ENCODE measurements at places on chromosomes 11 and 22.

GRCh38 chr22:50600967-50601668 lies 525 bp downstream of the MAPK8IP2 start:
- DNase-seq: peak; percentile 42

DNA sequence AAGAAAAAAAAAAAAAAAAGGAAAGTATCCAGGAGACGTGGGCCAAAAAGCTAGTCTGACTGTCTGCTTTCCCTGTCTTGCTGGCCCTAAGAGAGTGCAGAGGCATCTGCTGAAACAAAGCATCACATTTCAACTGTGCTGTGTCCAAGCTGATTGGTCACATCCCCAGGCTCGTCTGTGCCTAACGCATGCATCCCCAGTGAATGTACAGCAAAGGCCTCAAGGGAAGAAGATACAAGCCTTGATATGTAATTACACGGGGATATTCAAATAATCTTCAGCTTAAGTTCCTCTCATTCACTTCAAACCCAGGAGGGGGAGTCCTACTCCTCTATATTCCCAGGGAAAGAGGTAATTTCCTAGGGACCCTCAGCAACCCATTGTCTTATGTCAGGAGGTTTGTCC lies 5.4 kb upstream of the SORL1 start:
- peak; percentile 33 for DNase-seq

DNA sequence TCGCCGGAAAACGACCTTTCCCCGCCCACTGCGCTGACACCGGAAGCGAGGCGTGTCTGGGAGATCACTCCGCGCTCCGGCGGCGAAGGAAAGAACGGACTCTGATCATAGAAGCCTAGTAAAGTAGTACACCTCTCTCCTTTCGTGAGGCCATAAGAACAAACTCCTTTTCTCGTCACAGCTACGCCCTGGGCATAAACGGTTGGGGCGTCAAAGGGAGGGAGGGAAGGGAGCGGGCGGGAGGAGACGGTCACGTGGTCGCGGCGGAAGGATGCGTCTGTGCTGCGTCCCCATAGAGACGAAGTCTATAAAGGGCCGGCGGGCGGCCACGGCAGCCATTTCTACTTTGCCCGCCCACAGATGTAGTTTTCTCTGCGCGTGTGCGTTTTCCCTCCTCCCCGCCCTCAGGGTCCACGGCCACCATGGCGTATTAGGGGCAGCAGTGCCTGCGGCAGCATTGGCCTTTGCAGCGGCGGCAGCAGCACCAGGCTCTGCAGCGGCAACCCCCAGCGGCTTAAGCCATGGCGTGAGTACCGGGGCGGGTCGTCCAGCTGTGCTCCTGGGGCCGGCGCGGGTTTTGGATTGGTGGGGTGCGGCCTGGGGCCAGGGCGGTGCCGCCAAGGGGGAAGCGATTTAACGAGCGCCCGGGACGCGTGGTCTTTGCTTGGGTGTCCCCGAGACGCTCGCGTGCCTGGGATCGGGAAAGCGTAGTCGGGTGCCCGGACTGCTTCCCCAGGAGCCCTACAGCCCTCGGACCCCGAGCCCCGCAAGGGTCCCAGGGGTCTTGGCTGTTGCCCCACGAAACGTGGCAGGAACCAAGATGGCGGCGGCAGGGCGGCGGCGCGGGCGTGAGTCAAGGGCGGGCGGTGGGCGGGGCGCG lies at the start of gene ATF4:
ATF4 (plus strand) TSS at position 337 of the 880 bp plus-strand sequence. CDS start 884 bp downstream, outside the sequence.
- DNase-seq: peak; percentile 89

- DNase-seq: no peak
Observed at GRCh38 chr22:37320726-37321677, 38.7 kb downstream of the CYTH4 start.

GRCh38 chr11:133961890-133962289 lies 5.1 kb upstream of the IGSF9B start:
- DNase-seq: no peak

DNA sequence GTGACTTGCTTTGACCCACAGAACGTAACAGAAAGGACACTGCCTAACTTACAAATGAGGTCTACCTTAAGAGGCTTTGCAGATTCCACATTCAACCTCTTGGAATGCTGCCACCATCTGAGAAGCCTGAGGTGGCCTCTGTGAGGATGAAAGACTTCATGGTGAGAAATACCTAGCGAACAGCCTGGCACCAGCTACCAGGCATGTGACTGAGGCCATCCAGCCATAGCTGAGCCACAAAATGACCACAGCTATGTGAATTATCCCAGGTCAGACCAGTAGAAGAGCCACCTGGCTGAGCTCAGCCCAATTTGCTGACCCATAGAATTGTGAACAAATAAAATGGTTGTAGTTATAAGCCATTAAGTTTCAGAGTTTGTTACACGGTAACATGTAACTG lies 37.5 kb downstream of the PPARA start:
- DNase-seq: no peak

DNA sequence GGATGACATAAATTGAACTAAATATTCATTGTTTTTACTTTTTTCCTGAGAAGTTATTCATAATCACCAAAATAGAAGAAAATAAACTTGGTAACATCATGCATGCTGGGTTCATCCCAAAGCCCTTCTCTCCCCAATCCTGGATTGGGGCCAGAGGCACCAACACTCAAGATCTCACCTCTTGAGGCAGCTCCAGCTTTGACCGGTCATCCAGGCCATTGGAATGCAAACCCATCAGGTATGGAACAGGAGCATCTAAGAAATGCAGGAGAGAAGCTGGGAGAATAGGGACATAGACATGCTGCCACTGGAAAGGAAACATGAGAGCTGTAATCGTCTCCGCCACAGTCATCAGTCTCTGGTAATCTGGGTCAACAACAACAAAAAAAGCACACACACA lies 71.8 kb downstream of the DENND5A start:
- no peak for DNase-seq

- DNase-seq: no peak
Observed at GRCh38 chr11:91700854-91701253, 523.8 kb upstream of the FAT3 start.

- no peak for DNase-seq
Observed at GRCh38 chr22:50180727-50181521, 4.8 kb upstream of the TRABD start.

DNA sequence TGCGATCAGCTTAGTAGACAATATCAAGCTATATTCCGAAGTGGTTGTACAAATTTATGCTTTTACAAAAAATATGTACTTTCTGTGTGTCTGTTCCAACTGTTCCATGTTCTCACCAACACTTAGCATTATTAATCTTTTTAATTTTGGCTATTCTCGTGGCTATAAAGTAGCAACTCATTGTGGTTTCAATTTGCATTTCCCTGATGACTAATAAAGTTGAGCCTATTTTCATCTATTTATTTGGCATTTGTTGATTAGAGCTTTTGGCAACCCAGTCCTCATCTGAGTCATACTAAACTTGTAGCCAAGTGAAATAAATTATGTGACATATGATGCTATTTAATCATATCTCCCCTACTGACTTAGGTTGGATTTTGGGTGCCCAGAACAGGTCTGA lies 115.9 kb downstream of the FBXO7 start:
- DNase-seq: no peak

- DNase-seq: peak; percentile 17
Observed at GRCh38 chr11:79236541-79236971, 204.3 kb downstream of the TENM4 start.

- peak; percentile 87 for DNase-seq
Observed at GRCh38 chr11:47152953-47153950, 23.4 kb downstream of the ARFGAP2 start.

DNA sequence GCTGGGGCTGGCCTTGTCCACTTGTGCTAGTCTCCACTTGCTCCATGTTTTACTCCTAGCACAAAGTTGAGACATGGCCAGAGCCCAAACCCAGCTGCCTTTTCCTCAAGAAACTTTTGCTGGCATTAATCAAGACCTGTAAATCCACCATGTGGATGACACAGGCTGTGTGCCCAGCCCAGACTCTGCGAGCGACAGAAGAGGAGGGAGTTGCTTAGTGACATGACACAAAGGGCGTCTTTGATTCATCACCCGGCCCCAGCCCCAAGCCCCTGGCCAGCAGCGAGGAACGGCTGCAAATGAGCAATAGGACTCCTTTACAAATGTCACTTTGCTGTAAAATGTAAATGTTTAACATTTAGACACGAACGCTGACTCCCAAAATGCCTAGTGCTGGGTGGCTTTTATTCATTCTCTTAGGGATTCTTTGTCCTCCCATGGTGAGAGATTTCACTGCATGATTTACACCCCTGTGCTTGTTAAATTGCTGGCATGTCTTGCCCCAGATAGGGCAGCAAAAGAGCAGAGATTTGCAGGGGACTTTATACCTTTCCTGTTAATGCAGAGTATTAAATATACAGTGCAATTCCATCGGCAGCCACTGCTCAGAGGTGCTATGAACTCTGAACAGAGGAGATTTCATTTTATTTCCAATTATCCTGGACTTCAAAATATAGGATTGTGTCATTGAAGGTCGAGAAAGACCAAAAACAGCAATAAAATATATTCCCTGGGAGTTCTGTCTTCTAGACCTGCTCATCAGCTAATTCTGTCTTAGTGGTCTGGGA lies 263.6 kb upstream of the NCAM1 start:
- peak; percentile 54 for DNase-seq

GRCh38 chr22:37177221-37177620 lies 10.8 kb downstream of the C1QTNF6 start:
- DNase-seq: no peak

DNA sequence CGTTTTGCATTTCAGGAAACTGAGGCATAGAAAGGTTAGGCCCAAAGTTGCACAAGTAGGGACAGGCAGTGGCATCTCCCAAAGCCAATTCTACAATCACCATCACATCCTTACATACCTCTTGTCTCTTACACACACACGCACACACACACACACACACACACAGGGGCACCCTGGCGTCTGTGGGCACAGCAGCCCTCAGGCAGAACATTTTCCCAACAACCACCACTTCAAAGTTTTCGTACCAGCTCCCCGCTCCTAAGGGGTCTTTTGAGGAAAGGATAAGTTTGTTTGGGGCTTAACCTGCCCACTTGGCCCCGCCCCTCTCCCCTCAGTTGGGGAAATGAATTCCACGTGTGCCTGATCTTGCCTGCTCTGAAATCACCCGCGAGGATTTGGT lies 14.7 kb upstream of the LRRC32 start:
- no peak for DNase-seq

DNA sequence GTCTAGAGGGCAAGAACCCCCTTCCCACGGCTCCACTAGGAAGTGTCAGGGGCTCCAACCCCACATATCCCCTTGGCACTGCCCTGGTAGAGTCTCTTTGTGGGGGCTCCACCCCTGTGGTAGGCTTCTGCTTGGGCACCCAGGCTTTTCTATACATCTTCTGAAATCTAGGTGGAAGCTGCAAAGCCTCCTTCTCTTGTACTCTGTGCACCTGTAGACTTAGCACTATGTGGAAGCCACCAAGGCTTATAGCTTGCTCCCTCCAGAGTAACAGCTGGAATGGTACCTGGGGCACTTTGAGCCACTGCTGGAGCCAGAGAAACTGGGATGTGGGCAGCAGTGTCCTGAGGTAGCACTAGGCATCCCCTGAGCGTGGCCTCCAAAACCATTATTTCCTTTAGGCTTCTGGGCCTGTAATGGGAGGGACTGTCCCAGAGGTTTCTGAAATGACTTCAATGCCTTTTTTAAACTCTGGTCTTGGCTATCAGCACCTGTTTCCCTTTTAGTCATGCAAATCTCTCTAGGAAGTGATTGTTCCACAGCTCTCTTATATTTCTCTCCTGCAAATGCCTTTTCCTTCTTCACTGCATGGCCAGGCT lies 68.4 kb downstream of the TRAF6 start:
- no peak for DNase-seq

DNA sequence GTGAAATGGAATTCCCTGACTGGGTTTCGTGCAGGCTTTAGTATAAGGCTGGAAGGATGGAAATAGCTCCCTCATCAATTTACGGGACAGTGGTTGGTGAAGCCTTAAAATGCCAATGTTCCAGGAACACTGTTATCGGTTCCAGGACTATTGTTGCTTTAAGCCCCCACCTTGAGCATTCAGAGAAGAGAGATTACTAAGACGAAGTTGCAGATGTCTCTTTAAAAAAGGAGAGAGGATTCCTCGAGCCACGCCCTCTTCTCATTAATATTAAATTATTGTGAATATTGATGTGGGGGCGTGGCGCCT lies 195 bp upstream of the CREB3L1 start:
- DNase-seq: no peak

- DNase-seq: no peak
Observed at GRCh38 chr11:11584530-11584810, 37.3 kb downstream of the GALNT18 start.

GRCh38 chr11:104000798-104001197 lies 35.6 kb upstream of the DDI1 start:
- no peak for DNase-seq

- no peak for DNase-seq
Observed at GRCh38 chr11:45278714-45279113, 7.4 kb downstream of the SYT13 start.

GRCh38 chr11:78656984-78657383 lies 82.3 kb upstream of the NARS2 start:
- DNase-seq: no peak

GRCh38 chr11:83639995-83640758 lies 354.0 kb upstream of the CCDC90B start:
- DNase-seq: no peak

GRCh38 chr11:41222236-41222635 lies 237.2 kb downstream of the LRRC4C start:
- no peak for DNase-seq

- DNase-seq: no peak
Observed at GRCh38 chr11:66834943-66835342, 8.3 kb upstream of the RCE1 start.

- DNase-seq: no peak
Observed at GRCh38 chr11:73333640-73334383, 25.7 kb downstream of the ARHGEF17 start.

DNA sequence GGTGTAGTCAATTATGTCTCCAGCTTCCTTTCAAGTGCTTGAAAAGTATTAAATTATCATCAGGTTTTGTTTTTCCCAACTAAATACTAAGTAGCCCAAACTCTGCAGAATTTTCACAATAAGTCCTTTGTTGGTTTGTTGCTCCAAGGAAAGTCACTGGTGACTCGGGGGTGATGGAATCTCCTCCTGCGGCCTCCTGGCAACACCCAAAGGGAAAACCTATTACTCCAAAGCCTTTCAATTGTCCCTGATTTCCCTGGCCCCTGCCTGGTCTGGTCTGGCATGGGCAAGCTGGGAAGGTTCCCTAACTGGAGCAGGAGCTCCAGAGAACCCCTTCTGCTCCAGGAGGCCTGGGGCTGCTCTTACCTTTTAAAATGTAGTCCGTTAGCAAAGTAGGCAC lies 47.9 kb downstream of the FEZ1 start:
- DNase-seq: no peak

- DNase-seq: no peak
Observed at GRCh38 chr11:84212468-84213390, 926.6 kb upstream of the CCDC90B start.

- DNase-seq: no peak
Observed at GRCh38 chr22:36375071-36375980, 12.4 kb downstream of the MYH9 start.

DNA sequence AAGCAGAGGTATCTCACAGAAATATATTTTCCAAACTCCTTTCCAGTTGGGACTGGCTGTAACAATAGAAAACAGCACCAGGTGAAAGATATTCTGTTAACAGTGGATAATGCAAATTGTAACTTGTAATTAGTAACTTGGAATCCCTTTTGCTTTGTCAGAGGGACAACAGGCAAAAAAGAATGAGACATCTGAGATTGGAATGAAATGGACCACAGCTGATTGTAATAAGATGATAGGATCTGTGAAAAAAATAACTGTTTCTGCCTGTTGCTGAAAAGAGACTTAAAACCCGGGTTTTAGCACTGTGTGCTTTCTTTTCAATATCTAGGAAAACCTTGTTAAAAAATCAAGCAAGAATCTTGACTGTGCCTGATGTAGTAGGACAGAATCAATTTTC lies 655.7 kb downstream of the METTL15 start:
- DNase-seq: no peak

Data from nephron progenitor cell (in vitro differentiated cells).